ENCODE measurements at places on chromosomes 16 and 17.

DNA sequence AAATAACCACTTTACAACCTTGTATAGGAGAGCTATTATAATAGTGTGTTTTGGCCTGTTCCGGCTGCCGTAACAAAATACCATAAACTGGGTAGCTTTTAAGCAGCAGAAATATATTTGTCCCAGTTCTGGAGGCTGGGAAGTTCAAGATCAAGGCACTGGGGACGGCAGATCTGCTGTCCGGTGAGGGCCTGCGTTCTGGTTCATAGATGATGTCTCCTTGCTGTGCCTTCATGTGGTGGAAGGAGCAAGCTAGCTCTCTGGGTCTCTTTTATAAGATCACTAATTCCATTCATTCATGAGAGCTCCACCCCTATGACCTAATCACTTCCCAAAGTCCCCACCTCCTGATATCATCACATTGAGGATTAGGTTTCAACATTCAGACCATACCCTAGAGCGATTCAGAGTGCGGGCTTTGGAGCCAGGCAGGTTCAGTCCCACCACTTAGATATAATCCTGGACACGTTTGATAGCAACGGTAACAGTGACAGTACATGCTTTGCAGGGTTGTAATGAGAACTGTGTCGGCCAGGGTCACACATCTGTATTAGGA, 76.2 kb upstream of the ZFHX3 start:
- DNase-seq, result no peak

DNA sequence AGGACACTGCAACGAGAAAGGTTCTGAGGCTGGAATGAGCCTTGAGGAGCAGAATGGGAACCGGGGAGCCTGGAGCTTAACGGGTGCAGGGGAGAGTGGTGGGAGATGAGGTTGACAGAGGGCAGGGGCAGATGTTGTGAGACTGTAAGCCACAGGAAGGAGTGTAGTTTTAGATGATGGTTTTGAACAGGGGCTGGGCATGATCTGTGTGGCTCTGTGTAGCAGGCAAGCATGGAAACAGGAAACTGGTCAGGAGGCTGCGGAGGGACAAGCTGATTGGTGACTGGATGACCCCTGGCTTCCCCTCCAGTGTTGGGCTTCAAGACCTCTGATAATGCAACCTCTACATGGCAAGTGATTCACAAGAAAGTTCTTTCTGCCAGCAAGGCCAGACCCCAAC, 1.4 kb upstream of the CNGB1 start:
- no peak for DNase-seq

GRCh38 chr17:7503521-7503920, 19.4 kb downstream of the POLR2A start:
- DNase-seq, result no peak

GRCh38 chr16:81604960-81605383, 160.4 kb downstream of the CMIP start:
- no peak for DNase-seq

DNA sequence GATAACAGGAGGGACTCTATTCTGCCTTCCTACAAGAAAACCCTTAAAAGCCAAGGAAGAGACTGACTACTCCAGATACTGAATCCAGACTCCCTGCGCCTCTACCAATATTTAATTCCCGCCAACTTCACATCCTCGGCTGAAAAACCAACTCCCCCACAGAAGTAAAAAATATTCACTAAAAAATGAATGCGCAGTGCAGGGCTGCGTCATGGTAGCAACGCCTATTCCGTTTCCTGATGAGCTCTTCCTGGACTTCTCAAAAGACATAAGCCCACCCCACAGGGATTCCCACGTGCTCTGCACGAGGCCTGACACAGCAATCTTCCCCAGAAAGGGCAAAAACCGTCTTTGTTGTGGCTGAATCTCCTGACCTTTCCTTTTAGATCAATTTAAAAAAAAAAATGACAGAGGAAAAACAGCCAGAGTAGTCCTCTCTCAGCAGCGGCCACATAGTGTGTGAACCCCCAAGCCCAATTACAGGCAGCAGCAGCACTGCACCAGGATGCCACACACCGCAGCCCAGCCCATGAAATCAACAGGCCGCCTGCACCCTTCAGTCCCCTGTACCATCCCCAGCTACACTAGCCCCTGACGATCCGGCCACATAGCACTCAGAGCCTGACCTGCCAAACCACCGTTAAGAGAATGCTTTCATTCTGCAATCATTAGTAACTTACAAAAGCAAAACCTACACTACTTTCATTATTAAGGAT, 23.9 kb downstream of the KLHDC4 start:
- no peak for DNase-seq

GRCh38 chr16:63244631-63245030, 1208.4 kb upstream of the CDH8 start:
- DNase-seq, result no peak

- DNase-seq, result no peak
Measured at GRCh38 chr16:11312718-11313492, 31.8 kb upstream of the PRM1 start.

DNA sequence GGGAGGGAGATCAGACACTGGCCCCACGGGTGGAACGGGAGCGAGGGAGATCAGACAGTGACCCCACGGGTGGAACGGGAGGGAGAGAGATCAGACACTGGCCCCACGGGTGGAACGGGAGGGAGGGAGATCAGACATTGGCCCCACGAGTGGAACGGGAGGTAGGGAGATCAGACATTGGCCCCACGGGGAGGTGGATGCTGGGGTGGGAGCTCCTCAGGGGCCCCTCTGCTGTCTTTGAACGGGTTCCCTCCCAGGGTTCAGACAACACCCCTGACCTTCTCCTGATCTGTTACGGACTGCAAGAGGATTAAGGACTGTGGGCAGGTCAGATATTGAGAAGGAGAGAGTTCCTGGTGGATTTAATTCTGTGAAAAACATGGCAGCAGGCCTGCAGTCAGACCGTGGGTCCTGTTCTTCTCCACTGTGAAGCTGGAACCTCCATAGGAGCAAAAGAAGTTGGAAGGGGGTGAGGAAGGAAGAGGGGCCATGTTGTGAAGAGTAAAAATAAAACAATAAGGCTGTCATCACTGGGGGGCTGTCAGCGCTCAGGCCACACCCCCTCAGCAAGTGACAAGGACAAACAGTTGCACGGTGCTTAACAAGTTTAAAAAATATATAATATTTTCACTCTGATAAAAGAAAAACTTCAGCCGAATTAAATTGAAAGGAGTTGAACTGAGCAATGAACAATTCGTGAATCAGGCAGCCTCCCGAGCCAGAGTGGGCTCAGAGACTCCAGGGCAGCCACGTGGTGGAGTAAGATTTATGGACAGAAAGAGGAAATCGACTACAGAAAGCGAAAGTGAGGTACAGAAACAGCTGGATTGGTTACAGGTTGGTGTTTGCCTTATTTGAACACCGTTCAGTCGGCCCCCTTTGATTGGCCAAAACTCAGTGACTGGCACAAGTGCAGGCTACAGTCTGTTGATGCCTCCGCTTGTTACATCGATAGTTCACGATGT, 348.7 kb upstream of the TNRC6C start:
- no peak for DNase-seq

DNA sequence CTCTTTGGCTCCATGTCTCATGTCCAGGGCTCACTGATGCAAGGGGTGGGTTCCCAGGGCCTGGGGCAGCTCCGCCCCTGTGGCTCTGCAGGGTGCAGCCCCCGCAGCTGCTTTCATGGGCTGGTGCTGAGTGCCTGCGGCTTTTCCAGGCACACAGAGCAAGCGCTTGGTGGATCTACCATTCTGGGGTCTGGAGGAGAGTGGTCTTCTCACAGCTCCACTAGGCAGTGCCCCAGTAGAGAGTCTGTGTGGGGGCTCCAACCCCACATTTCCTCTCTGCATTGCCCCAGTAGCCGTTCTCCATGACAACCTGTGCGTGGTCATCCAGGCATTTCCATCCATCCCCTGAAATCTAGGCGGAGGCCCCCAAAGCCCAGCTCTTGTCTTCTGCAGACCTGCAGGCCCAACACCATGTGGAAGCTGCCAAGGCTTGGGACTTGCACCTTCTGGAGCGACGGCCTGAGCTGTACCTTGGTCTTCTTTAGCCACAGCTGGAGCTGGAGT, 5.2 kb downstream of the IL32 start:
- no peak for DNase-seq

DNA sequence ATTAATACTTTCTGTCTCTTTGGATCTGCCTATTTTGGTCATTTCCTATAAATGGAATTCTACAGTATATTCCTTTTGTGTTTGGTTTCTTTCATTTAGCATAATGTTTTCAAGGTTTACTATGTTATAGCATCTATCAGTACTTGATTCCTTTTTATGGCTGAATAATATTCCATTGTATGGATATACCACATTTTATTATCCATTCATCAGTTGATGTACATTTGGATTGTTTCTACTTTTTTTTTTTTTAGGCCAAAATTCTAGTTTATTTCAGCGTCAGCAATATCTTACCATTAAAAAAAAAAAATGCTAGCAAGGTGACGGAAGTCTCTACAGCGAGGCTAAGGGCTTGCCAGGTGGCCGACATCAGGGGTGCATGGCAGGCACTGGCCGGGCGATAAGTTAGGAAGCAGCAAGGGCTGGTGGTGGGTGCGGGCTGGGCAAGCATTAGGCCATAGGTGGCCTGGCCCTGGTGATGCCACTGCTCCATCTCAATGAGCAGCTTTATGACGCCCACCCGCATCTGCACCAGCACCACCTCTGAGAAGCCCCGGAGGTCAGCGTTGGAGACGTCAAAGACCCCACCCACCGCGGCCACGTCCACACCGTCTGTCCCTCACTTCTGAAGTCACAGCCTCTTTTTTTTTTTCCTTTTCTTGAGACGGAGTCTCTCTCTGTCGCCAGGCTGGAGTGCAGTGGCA, 11.4 kb upstream of the C16orf87 start:
- DNase-seq, result no peak

GRCh38 chr16:49599281-49599680, 225.7 kb downstream of the C16orf78 start:
- DNase-seq, result no peak

- no peak for DNase-seq
Measured at GRCh38 chr17:58415371-58416055, 1.8 kb downstream of the RNF43 start.

DNA sequence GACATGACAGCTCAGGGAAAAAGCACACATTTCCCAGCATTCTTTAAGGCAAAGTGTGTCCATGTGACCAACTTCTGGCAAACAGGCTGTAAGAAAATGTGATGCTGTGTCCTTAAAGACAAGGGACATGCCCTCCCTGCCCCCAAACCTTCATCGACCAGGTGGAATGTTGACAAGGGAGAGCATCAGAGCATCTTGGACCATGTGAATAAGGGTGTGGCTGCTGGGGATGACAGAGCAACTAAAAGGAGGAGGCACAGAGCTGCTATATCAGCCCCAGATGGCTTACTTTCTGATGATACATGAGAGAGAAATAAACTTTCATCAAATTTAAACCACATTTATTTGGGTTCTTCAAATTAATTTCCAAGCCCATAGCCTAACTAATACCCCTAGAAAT, 2.2 kb upstream of the ZNF23 start:
- no peak for DNase-seq

GRCh38 chr17:59490216-59490615, 75.2 kb upstream of the DHX40 start:
- no peak for DNase-seq

DNA sequence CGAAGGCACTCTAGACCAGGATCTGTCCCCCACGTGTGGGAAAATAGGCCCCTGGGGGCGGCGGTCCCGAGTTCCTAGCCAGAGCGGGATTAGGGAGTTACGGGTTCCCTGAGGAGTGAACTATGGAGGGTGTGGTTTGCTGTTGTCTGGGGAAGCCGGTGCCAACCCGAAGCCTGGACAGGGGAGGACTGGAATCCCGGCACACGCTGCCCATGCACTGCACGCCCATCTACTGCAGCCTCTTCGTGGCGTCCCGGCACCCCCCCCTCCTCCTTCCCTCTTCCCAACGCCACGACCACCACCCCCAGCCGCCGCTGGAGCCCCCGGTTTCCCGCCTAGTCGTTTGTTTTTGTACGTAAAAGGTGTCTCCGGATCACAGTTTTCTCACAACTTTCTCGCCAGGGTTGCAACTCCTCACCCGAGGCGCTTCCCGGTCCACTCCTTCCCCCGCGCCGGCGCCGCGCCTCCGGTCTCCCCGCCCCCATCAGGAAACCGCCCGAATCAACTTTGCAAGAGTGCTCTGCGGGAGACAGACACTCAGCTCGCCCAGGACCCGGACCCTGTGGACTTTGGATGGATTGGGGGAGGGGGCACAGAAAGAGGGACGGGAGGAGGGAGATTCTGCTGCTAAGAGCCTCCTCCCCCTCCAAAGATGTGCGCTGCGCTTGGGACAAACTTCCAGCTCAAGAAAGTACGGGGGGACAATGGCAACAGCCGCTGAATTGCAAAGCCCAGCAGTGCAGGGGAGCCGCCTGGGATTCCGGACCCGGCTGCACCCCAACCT, 1.4 kb upstream of the LHX1 start:
- no peak for DNase-seq

GRCh38 chr16:27448532-27449433, 46.8 kb downstream of the IL21R start:
- DNase-seq, result no peak

DNA sequence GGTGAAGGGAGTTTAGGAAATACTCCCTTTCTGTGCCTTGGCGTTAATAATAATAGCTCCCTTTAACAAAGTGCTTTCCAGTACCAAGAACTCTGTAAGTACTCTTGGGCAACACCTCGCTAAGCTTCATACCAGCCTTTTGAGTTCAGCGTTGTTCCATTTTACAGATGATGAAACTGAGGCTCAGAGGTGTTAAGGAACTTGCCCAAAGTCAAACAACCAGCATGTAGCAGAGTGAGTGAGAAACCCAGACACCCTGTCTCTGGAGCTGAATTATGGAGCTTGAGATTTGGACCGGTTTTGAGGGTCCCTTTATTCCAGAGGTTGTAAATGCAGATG, 607 bp downstream of the KATNIP start:
- no peak for DNase-seq

DNA sequence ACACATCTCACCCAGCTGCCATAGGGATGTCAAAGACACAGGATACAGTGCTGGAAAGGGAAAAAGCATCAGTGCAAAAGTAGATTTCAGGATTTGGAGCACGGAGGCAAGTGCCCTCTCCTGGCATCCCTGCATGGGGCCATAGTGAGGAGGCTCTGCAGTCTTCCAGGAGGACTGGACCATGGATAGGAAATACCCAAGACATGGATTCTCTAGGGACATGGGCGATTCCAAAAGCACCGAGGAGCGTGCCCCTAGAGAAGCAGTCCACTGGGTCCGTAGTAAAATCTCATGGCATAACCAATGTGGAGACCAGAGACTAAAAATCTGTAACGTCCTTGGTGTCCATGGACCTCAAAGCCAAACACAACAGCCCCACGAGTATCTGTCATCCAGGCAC, 818.2 kb downstream of the KCNJ18 start:
- DNase-seq, result no peak

DNA sequence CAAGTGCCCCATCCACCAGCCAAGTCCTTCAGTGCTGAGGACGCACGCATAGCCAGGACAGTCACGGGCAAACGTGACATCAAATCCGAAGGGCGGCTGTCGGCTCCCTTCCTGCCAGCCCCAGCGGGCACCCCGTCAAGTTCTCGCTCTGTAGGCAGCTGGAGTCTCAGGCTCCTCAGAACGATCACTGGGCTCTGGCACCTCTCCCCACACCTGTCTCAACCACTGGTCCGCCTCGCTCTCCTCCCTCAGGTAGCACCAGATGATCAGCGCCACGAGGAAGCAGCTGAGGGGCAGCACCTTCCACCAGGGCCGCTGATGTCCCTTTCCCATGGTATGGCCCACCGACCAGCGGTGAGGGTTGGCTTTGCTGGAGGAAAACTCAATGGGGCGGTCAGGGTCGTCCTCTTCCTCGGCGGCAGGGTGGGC, 422 bp downstream of the UQCC4 start:
- DNase-seq, result no peak

- DNase-seq, result no peak
Measured at GRCh38 chr17:9001559-9001958, 19.8 kb upstream of the NTN1 start.

Measured in NCI-H2081 treated with DMSO at 0.1 percent for 48 hours (cell line).